ENCODE measurements at places on chromosomes 1 and 21.
A peak's percentile ranks its signal among the peaks of the same experiment; 100 is the strongest.

GRCh38 chr1:37809942-37810341 lies 1.9 kb upstream of the YRDC start:
- DNase-seq: no peak

- DNase-seq: no peak
Observed at GRCh38 chr21:45983981-45984551, 2.5 kb downstream of the COL6A1 start.

- no peak for DNase-seq
Observed at GRCh38 chr1:171311771-171312558, 2.0 kb upstream of the FMO4 start.

DNA sequence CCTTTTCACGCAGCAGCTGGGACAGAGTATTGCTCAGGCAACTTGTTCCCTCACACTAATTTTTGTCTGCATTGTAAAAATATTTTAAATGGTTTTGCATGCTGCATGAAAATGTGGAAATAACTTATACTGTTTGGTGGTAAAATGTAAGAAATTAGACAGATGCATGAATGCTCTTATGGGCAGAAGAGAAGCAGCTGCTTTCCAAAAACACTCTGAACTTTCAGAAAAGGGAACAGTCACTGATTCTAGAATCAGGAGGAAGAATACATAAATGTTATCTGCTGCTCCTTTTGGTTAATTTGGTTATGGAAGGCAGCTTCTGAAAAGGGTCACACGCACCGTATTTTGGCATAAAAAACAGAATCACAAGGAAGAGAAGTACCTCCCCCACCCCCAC lies 87.0 kb upstream of the RUNX1 start:
- no peak for DNase-seq

DNA sequence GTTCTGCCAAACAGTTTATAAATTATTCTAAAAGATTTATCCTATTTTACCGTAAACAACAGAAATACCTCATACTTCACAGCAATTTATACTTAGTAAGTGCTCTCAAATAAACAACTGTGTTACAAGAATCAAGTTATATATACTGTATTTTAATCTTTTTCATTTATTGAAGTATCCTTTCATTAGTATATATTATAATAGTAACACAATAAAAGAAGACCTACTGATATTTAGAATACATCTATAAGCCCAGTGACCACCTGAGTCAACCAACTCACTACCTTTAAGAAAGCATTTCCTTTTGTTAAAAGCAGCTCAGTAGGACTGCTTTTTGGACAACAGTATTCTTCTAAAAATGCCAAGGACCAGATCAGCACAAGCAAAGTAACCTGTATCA lies 5.9 kb downstream of the TMCO1 start:
- DNase-seq: no peak

- DNase-seq: no peak
Observed at GRCh38 chr1:18007391-18008041, 100.1 kb upstream of the IGSF21 start.

DNA sequence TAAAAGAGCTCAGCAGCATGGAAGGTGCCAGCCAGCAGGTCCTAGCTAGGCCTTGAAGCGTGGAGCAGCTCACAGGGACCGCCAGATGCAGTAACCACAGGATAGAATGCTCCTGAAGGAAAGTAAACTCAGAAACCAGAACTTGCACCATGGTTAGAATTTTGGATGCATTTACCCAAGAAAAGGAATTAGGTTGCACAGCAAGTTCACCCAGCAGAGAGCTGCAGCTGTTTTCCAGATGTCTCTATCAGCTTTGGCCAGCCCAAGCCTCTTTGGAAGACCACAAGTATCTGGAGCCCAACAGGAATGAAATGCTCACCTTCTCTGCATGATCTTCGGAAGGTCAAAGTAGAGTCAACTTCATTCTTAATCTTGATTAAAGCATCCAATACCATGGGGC lies 21.0 kb upstream of the ATP13A2 start:
- no peak for DNase-seq

DNA sequence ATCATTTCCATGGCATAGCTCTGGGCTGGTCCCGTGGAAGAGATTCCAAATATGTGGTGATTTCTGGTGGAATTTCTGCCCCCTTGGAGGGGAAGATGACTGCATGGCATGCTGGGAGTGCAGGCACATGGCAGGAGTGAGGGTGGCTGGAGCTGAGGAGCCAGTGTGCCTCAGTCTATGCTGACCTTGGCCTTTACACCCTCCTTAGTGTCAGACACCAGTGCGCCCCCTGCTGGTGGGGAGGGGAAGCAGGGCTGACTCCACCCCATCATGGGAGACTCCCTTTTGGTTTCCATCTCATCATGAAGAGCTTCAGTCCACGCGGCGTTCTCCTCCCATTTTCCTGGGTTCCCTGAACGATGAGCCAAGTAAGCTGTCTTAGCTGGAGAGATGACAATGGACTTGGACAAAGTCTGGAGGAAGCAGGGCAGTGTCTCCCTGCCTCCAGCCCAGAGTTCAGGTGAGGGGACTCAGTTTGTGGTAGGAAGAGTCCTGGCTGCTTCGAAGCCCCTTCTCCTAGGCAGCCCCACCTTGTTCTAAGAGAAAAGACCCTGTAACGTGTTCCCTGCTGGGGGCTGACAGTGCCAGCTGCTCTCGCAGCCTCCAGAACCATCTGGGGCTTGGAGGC lies 10.3 kb downstream of the ALX3 start:
- DNase-seq: peak; percentile 45

GRCh38 chr21:38384675-38385426 lies 113.4 kb downstream of the ERG start:
- no peak for DNase-seq

DNA sequence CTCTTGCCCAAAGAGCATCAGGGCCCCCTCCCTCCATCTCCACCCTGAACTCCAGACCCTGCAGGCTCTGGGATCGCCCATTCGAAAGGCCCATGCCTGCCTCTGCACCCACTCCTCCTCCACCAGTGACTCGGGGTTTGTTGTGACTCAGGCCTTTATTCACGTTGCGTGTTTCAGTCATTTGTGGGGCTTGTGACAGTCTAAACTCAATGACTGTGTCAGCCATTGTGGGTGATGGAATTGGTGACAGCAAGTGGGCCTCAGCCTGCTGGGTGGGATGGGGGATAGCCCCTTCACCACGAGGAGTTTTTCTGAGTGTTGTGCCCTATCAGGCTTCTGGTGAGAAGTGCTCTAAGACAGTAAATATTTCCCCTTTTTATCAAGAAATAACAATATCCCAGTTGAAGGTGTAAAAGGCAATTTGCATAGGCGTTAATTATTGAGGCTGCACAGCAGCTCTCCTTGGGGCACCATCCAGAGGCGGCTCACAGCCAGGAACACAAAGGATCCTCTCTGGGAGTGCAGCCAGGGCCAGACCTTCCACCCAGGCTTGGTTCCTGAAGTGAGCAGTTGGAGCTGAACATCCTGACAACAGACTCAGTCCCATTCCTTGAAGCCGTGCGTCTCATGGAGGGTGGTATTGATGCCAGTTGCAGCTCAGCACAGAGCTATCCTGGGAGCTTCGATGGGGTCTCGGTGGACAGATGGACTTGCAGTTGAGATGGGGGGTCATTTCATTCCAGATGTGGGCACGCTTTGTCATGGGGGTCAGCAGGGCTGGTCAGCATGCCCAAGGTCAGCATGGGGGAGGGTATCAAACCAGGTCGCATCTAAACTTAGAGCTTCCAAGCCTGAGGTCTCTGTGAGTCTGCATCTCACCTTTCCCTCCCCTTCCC lies 135.6 kb upstream of the CACNA1E start:
- DNase-seq: no peak

DNA sequence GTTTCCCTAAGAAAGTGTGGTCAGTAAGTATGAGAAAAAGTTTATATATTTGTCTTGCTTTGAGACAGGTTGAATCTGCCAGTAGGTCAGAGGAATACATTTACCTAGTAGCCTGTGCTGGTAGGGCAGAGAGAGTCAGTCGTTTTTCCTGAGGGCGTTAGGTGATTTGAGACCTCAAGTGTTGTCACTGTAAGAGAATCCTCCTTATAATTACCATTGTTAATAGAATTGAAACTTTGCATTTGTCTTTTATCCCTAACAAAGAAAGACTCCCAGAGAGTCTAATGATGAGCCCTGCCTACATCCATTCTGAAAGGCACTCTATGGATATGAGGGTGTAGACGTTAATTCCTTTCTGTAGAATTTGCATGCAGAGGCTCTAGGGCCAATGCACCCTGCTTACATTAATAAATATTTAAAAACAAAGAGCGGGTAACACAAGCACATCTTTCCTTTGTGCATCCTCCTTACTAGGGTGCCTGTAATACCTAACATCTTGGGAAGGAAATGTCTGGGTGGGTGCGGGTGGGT lies 16.4 kb downstream of the PBX1 start:
- no peak for DNase-seq

DNA sequence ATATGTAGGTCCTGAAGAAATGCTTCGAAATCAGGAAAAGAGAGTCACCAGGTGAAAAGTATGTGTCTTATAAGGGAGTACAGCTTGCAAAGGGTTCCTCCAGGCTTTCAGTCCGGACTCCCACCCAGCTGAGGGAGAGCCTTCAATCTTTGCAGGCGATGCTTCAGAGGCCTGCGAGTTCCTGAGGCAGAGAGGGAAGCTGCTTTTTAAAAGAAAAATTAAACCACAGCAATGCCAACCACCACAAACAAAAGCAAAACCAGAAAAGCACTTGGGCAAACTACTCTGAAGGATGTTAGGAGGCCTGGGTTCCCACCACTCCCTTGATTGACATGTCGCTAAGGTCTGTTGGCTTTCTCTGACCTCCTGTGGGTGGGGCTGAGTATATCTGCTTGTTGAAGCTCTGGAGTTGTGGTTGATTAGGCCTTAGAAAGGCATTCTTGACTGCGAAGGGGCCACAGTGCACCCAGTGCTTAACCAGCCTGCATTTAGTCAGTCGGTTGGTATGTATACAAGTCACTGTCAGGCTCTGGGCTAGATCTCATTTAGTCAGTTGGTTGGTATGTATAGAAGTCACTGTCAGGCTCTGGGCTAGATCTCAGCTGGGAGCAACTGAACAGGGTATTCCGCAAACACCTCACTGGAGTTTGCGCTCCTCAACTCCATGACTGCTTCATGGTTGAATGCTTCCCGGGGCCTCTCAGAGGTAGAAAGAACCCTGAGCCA lies 1.2 kb downstream of the NIPAL3 start:
- DNase-seq: peak; percentile 76

- no peak for DNase-seq
Observed at GRCh38 chr1:153397051-153397923, 6.4 kb upstream of the S100A8 start.
